ENCODE measurements at places on chromosomes 1 and 21.

DNA sequence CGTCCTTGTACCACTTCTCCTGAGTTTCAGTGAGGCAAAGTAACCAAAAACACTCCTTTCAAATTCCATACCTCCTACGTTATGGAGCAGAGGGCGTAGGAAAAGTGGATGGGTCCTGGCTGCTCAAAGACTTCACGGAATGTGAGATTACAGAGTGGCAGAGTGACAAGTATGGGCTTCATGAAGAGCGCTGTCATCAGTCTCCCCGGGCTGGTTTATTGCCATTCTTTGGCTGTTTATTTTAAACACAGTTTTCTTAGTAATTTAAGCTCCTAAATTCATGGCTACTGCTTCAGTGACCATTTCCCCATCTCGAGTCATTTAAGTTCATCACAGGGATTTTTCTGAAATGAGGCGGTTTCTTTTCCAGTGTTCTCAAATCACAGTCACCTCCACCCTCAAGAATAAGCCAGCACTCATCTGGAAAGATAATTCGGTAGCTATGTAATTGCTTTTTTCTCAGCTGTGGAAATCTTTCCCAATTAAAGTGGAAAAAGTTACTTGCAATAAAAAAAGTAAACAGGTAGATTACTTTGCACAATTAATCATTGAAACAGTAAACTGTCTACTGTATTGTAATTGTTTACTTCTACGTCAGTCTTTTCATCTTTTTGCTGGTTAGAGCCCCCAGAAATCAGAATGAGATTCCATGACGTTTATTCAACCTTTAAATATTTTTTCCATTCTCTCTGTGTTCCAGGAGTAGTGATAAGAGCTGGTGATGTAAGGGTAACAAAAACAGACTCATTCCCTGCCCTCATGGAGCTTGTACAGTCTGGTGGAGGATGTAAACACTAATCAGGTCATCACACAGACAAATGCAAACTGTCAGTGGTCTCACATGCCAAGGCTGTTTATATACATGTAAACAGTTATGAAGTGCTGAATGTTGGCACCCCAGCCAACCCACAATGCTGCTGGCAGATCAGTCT is 3.0 kb upstream of the SMYD2 start:
- DNase-seq = no peak

- no peak for DNase-seq
These were observed 397.8 kb upstream of the USP24 start for GRCh38 chr1:55612988-55613387.

DNA sequence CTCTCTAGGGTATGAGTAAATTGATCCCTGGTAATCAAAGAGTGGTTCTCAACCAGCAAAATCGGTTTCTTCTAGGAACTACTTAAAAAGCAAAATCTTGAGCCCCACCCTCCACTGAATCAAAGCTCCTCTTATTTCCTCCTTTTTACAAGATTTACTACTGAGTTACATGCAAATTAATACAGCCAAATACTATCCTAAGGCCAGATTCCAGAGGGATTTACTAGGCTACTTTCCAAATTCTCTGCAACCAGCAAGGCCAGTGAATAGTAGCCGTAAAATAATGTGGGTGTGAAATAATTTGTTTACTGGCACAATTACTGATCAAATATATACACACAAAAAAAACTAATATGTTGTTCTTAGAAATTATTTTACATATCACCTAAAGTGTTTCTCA is 1583.8 kb downstream of the NCAM2 start:
- DNase-seq = no peak

- DNase-seq = no peak
These were observed 9.2 kb downstream of the CASZ1 start for GRCh38 chr1:10787286-10787685.

DNA sequence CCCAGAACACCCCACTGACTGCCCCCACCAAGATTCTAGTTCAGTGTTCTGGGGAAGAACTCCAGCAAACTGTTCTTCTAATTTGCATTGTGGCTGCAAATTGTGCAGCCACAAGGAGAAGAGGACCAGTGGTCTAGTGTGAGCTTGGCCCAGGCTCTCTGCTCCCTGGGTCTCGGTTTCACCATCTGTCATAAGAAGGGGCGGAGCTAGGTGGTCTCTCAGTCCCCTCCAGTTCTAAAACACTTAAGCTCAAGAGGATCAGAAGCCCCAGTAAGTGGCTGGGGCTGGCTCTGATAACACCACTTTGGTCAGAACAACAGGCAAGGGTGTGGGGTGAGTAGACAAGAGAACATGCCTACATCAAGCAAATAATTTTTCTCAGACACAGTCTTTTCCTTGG is 99.9 kb downstream of the BEND5 start:
- DNase-seq = no peak

- no peak for DNase-seq
These were observed 1.0 kb upstream of the MCOLN2 start for GRCh38 chr1:84997667-84998600.

GRCh38 chr1:51583532-51583931 is 33.4 kb upstream of the OSBPL9 start:
- no peak for DNase-seq

DNA sequence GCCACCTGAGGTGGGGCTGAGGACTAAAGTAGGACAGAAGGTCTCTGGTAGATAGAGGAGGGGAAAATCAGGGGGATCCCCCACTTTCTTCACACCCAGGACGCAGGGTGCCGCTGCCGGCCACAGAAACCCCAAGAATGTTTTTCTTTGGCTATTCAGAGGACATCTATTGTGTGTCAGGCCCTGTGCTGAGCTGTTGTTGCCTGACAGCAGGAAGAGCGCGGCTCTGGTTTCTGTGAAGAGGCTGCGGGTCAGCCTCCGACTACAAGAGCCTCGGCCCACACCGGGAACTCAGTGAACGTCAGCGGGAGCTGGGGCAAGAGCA is 407 bp upstream of the PIGV start:
- peak; percentile 59 for DNase-seq
